Osteocyte (in vitro differentiated cells): ENCODE measurements at places on chromosomes 16 and 17. TPM values are rescaled to one million over a fixed set of nuclear protein-coding genes. Genes with fewer than 3 reads are reported as not detected.

DNA sequence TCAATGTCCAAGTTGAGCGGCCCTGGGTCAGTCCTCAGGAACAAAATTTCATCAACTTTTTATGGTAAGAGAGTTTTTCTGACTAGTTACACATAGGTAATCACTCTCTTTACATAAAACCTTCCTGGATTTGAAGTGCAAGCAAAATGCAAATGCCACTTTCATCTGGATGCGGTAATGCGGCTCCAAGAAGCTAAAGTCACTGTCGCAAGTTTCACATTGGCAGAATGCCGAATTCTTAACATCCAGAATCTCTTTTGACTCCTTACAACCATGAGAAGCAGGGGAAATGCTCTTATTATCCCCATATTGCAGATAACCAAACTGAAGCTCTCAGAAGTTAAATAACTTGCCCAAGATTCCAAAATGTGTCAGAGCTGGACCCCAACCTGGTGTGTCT lies 30.0 kb downstream of the MRPS23 start:
- no peak overlapping the region for H3K4me3 ChIP-seq
- H3K4me1 ChIP-seq, result no peaks in the 10 kb centered on the region
- peaks cover 40% of the 10 kb centered on the region for H3K27me3 ChIP-seq
- DNase-seq, result no peak
- H3K36me3 ChIP-seq, result no peaks in the 10 kb centered on the region
- H3K27ac ChIP-seq, result no peak overlapping the region

DNA sequence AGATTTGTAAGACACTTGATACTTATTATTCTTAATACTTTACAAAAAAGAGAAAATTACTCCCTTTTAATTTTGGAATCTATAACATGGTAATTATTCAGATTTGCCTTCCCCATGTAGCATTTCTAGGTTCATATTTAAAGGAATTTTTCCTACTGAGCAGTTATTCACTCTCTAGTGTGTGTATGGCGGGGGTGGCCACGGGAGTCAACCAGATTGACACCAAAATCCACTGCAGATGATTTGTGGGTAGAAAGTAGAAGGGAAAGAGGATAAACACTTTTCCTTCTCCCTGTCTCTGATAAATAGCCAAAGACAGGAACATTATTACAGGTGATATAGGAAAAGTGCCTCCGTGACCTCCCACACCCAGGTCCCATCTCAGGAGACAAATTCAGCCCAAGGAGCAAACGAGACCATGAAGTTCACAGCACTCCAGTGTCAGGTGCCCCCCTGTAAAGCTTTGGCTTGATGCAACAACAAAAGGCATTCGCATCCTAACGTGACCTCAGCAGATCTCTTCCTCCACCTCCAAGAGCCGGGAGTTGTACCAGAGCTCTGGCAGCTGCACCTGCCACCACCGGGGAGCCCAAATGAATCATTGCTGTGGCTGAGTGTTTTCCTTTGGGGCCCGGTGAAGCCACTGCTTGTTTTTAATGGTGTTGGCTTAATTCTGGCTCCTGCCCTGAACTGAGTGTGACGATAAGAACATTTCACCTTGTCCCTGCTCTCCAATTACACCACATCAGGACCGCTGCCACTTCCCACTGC lies 92.7 kb upstream of the NOL11 start:
- H3K27me3 ChIP-seq, result no peaks in the 10 kb centered on the region
- peaks cover 3% of the 10 kb centered on the region for H3K4me1 ChIP-seq
- DNase-seq, result no peak
- no peaks in the 10 kb centered on the region for H3K36me3 ChIP-seq

DNA sequence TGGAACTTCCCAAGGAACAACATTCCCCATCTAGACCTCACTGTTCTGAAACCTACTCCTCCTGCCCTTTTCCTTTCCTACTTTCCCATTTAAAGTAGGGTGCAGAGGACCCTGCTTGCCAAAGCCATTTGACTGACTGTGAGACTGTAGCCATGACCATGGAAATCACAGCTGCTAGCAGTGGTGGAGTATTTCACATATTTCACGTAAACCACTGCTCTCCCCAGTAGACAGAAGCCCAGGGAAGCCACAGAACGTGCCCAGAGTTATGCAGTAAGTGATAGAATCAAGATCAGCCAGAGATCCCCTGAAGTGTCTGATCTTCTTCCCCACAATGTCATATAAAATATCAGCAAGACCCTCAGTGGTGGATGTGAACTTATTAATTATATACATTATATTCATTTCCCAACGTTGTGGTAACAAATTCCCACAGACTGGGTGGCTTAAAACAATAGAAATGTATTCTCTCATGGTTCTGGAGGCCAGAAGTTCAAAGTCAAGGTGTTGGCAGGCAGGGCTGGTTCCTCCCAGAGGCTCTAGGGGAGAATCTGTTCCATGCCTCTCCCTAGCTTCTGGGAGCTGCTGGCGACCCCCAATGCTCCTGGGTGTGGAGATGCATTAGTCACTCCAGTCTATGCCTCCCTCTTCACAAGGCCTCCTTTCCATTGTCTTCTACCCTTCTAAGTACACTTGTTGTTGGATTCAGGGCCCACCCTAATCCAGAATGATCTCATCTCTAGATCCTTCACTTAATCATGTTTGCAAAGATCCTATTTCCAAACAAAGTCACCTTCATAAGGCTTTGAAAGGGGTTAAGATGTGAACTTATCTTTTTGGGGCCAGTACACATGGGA lies 20.7 kb upstream of the PRM1 start:
- DNase-seq, result no peak
- H3K27ac ChIP-seq, result no peak overlapping the region
- no peaks in the 10 kb centered on the region for H3K36me3 ChIP-seq
- no peaks in the 10 kb centered on the region for H3K27me3 ChIP-seq
- no peak overlapping the region for H3K4me3 ChIP-seq

- no peak overlapping the region for H3K27ac ChIP-seq
- H3K27me3 ChIP-seq, result no peaks in the 10 kb centered on the region
- DNase-seq, result no peak
Observed at GRCh38 chr17:44105941-44106340, 17.5 kb downstream of the HDAC5 start.

GRCh38 chr16:86619239-86619794 lies 41.0 kb downstream of the FOXL1 start:
- DNase-seq, result peak; percentile 80
- no peaks in the 10 kb centered on the region for H3K27me3 ChIP-seq
- H3K4me3 ChIP-seq, result no peak overlapping the region
- peaks cover 10% of the 10 kb centered on the region for H3K4me1 ChIP-seq
- H3K36me3 ChIP-seq, result peaks cover 11% of the 10 kb centered on the region
- H3K27ac ChIP-seq, result no peak overlapping the region

Gene STH
- total RNA-seq, result not detected in 2 replicates
